ENCODE measurements at places on chromosomes 6 and 20. TPM values are rescaled to one million over a fixed set of nuclear protein-coding genes. Genes with fewer than 3 reads are reported as not detected.

Gene TSPO2
- not detected for total RNA-seq

Gene DEFB115
- total RNA-seq = not detected

Gene CCN6
- 0.56 TPM for total RNA-seq

Gene CCN5
- 75.5 TPM for total RNA-seq

Gene EFCAB8
- total RNA-seq = not detected

Gene RTEL1
- total RNA-seq = 21.8 TPM

Gene SLC35D3
- not detected for total RNA-seq

Gene GPR63
- total RNA-seq = 0.47 TPM

Gene SRMS
- not detected for total RNA-seq

Gene SMPDL3A
- total RNA-seq = 19.1 TPM

Gene KIF25
- 0.60 TPM for total RNA-seq

Gene LY6G6F
- not detected for total RNA-seq

Gene FOXQ1
- not detected for total RNA-seq

Gene SIRPB2
- total RNA-seq = 30.3 TPM

Gene SLC22A7
- not detected for total RNA-seq

Gene CLIC5
- 28.2 TPM for total RNA-seq

Gene BPIFB1
- total RNA-seq = not detected

Gene KCNS1
- 0.47 TPM for total RNA-seq

Gene KIAA0408
- total RNA-seq = 7.3 TPM

Gene ZC3H12D
- total RNA-seq = 2.4 TPM

Gene RIPPLY2
- total RNA-seq = not detected

Gene SLC16A10
- 70.5 TPM for total RNA-seq

Gene RAB44
- total RNA-seq = 2.4 TPM

Gene EDN1
- 3.6 TPM for total RNA-seq

Gene GRM1
- 0.16 TPM for total RNA-seq

Gene MRPS18B
- 67.4 TPM for total RNA-seq

Gene KIAA1755
- 0.24 TPM for total RNA-seq

Gene ACTL10
- 1.1 TPM for total RNA-seq

Gene PLN
- total RNA-seq = 3.7 TPM

Gene GPLD1
- total RNA-seq = 4.3 TPM

Gene ZNF311
- 0.63 TPM for total RNA-seq

Gene LHFPL5
- not detected for total RNA-seq

Gene DST
- total RNA-seq = 126 TPM

Gene DCBLD1
- 36.9 TPM for total RNA-seq

Gene THEMIS
- 0.56 TPM for total RNA-seq

Gene SIRPG
- not detected for total RNA-seq

Gene SCGN
- 18.1 TPM for total RNA-seq

Gene HAO1
- total RNA-seq = not detected

Gene MYB
- not detected for total RNA-seq

Gene RIMS1
- total RNA-seq = 0.63 TPM

Gene C6orf141
- total RNA-seq = 4.4 TPM

Gene TBX18
- 2.3 TPM for total RNA-seq
